ENCODE measurements at places on chromosomes 2 and 18. TPM values are rescaled to one million over a fixed set of nuclear protein-coding genes. Genes with fewer than 3 reads are reported as not detected.

The SLC5A7 gene
- not detected for total RNA-seq

The DOCK10 gene
- total RNA-seq: 10.8 TPM

The NLRC4 gene
- total RNA-seq: 0.57 TPM

The SERPINB2 gene
- total RNA-seq: 138 TPM

The PDCD1 gene
- 1.3 TPM for total RNA-seq

The HOXD13 gene
- not detected for total RNA-seq

GRCh38 chr2:216017365-216017764 is 4.0 kb upstream of the MREG start:
- DNase-seq: no peak

All from esophagus squamous epithelium (tissue), 5 donors.